ENCODE measurements at places on chromosomes 5 and 9.
A peak's percentile ranks its signal among the peaks of the same experiment; 100 is the strongest.

DNA sequence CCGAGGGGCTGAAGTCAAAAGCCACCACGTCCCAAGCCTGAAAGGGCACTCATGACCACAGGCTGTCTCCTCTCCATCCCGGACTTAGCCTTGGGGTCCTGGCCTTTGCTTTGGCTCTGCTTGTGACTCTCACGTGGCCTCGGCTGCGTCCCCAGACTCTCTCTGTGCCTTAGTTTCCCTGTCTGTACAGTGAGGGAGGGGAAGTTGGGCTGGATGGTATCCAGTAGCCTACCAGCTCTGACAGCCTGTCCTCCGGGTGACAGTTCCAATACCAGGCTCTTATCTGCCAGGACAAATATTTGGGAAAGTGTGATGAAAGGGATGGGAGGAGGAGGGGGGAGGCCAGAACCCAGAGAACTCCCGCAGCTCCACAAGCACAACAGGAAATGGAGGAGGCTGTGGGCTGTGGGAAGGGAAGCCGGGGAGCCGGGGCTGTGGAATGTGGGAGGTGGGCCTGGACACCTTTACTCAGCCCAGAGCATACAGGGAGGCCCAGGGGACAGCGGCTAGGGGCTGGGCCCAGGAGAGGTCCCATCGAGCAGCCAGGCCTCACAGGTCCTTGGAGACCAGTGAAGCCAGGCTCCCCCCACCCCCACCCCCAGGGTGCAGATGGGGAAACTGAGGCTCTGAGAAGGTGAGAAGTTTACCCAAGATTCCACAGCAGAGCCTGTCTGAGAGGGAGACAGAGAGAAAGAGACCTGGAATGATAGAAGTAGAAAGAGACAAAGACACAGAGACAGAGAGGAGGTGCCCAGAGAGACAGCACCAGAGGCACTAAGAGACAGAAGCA lies 18.3 kb downstream of the PDGFRB start:
- H3K4me1 ChIP-seq = no peaks in the 10 kb centered on the region
- peaks cover 14% of the 10 kb centered on the region for H3K27me3 ChIP-seq
- no peaks in the 10 kb centered on the region for H3K36me3 ChIP-seq
- H3K4me3 ChIP-seq = no peak overlapping the region
- DNase-seq = no peak
- no peak overlapping the region for H3K27ac ChIP-seq

GRCh38 chr5:83927140-83927733 lies 206.6 kb upstream of the HAPLN1 start:
- no peaks in the 10 kb centered on the region for H3K36me3 ChIP-seq
- DNase-seq = peak; percentile 27
- no peaks in the 10 kb centered on the region for H3K27me3 ChIP-seq
- no peak overlapping the region for H3K27ac ChIP-seq
- H3K4me1 ChIP-seq = no peaks in the 10 kb centered on the region

DNA sequence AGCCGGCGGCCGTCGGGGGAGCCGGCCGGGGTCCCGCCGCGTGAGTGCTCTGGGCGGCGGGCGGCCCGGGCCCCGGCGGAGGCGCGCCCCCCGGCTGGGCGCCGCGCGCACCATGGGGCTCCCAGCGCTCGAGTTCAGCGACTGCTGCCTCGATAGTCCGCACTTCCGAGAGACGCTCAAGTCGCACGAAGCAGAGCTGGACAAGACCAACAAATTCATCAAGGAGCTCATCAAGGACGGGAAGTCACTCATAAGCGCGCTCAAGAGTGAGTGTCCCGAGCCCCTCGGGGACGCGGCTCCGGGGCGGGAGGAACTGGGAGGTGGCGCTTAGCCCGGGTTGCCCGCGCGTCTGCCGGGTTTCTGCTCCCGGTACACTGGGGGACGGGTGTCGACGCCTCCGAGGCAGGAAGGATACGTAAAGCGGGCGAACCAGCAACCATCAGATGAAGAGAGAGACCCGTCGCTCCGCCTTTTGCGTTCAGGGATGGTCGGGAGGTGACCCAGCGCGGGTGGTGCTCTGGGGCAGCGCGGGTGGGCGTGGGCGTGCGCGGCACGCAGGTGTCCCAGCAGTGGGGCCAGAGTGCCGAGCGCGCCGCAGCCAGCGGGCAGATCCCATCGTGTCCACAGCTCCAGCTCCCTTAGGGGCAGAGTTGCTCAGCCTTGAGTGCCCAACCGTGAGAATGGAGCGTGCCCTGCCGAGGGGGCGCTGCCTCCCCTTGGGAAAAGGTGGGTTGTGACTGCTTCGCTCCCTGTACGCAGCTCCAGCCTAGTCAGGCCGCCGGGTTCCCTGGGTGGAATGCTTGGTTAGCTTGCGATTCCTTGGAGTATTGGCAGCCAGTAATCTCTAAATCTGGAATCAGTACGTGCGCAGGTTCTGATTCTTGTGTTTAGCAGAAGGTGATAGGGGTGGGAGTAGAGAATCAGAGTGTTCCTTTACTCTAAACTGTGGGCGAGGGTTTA lies 753 bp downstream of the ARHGAP26 start:
- H3K4me1 ChIP-seq = peaks cover 14% of the 10 kb centered on the region
- DNase-seq = peak; percentile 53
- H3K4me3 ChIP-seq = peak overlapping the region; percentile 69
- no peaks in the 10 kb centered on the region for H3K36me3 ChIP-seq
- H3K27me3 ChIP-seq = no peaks in the 10 kb centered on the region
- peak overlapping the region; percentile 45 for H3K27ac ChIP-seq

DNA sequence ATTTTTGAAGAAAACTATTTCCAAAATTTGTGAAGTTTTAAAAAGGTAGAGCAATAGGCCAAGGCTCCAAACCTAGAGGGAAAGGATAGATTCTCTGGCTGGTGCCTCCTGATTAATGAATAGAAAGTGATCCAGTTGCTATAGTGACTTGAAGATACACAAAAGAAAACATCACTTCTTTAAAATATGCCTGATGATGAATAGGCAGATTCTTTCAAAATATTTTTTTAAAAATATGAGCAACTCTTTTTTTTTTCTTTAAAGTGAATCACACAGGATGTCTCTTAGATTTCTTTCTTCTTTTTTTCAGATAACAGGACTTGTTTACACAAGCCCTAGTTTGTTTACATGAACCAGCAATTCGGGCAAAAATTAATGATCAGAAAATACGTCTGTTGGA lies 124.4 kb downstream of the RFK start:
- H3K36me3 ChIP-seq = no peaks in the 10 kb centered on the region
- DNase-seq = no peak
- peaks cover 7% of the 10 kb centered on the region for H3K27me3 ChIP-seq
- no peak overlapping the region for H3K27ac ChIP-seq

- H3K4me3 ChIP-seq = peak overlapping the region; percentile 27
- peaks cover 43% of the 10 kb centered on the region for H3K4me1 ChIP-seq
- H3K27ac ChIP-seq = no peak overlapping the region
- peaks cover 8% of the 10 kb centered on the region for H3K36me3 ChIP-seq
- DNase-seq = no peak
These were observed 12.8 kb downstream of the SLC12A7 start for GRCh38 chr5:1098986-1099597.

GRCh38 chr5:87300744-87301143 lies 33.1 kb downstream of the RASA1 start:
- no peak overlapping the region for H3K27ac ChIP-seq
- no peaks in the 10 kb centered on the region for H3K27me3 ChIP-seq
- H3K4me1 ChIP-seq = peaks cover 7% of the 10 kb centered on the region
- no peak overlapping the region for H3K4me3 ChIP-seq
- H3K36me3 ChIP-seq = no peaks in the 10 kb centered on the region

GRCh38 chr9:134965851-134966250 lies 48.1 kb upstream of the FCN1 start:
- H3K4me1 ChIP-seq = no peaks in the 10 kb centered on the region
- no peaks in the 10 kb centered on the region for H3K36me3 ChIP-seq
- no peak overlapping the region for H3K27ac ChIP-seq
- no peak for DNase-seq

DNA sequence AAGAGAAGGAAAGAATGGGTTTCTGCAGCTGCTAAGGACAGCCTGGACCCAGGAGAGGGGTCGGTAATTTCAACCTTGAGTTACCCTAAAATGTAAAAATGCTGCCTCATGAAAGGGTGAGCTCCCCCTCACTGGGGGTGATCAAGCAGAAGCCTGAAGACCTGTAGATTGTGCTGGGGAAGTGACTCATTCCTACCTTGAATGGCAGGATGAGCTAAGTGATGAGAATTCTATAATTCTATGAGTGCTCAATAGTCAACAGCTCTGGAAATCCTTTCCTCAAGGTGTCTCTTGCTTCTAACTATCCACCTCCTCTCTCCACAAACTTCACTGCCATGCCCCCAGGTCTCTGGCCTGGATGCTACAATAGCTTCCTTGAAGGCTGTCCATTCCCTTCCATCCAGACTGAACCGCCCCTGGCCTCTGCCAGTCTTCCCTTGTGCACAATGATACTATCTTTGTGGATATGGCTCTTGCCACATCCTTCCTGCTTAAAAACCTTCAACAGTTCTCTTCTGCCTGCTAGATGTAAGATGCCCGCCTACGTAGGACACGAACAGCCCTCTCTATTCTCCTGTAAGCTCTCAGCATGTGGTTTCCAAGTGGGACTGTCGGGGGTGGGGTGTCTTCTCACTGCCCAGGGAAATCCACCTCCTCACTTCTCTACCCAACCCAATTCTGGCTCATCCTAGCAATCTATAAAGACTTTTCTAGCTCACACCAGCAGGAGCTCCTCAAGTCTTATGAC lies 50.6 kb downstream of the PTPN3 start:
- peaks cover 19% of the 10 kb centered on the region for H3K27me3 ChIP-seq
- no peak for DNase-seq
- no peaks in the 10 kb centered on the region for H3K36me3 ChIP-seq
- no peaks in the 10 kb centered on the region for H3K4me1 ChIP-seq
- H3K4me3 ChIP-seq = no peak overlapping the region

- peaks cover 8% of the 10 kb centered on the region for H3K36me3 ChIP-seq
- H3K27me3 ChIP-seq = no peaks in the 10 kb centered on the region
- H3K27ac ChIP-seq = no peak overlapping the region
- DNase-seq = no peak
- no peaks in the 10 kb centered on the region for H3K4me1 ChIP-seq
These were observed 74.2 kb downstream of the C9orf152 start for GRCh38 chr9:110133608-110134210.

GRCh38 chr9:111187376-111187775 lies 142.6 kb downstream of the OR2K2 start:
- no peaks in the 10 kb centered on the region for H3K4me1 ChIP-seq
- H3K27me3 ChIP-seq = no peaks in the 10 kb centered on the region
- no peak overlapping the region for H3K4me3 ChIP-seq
- no peak overlapping the region for H3K27ac ChIP-seq

DNA sequence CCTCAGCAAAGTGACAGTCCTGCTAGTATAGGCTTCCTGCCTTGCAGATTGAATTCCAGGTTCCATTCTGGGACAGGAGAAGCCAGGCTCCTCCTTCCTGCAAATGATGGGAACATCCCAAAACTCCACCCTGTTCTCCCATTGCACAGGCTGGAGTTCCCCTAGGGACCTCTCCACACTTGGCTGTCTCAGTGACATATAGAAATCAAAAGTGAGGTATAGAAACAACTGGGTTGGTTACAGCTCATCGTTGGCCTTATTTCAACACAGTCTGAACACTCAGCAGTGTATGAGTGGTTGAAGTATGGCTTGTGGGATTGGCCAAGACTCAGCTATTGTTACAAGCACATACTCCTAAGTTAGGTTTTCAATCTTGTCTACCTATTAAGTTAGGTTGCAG lies 157.8 kb upstream of the FTMT start:
- no peak overlapping the region for H3K4me3 ChIP-seq
- H3K27ac ChIP-seq = no peak overlapping the region
- no peaks in the 10 kb centered on the region for H3K4me1 ChIP-seq
- DNase-seq = no peak
- H3K27me3 ChIP-seq = no peaks in the 10 kb centered on the region

- peaks cover 38% of the 10 kb centered on the region for H3K27me3 ChIP-seq
- no peak overlapping the region for H3K27ac ChIP-seq
- no peaks in the 10 kb centered on the region for H3K36me3 ChIP-seq
- peak overlapping the region; percentile 52 for H3K4me3 ChIP-seq
- DNase-seq = no peak
These were observed 462 bp upstream of the MCC start for GRCh38 chr5:113488645-113489184.

- H3K36me3 ChIP-seq = peaks cover 82% of the 10 kb centered on the region
- no peaks in the 10 kb centered on the region for H3K27me3 ChIP-seq
These were observed 12.9 kb downstream of the MTRR start for GRCh38 chr5:7881816-7882215.

DNA sequence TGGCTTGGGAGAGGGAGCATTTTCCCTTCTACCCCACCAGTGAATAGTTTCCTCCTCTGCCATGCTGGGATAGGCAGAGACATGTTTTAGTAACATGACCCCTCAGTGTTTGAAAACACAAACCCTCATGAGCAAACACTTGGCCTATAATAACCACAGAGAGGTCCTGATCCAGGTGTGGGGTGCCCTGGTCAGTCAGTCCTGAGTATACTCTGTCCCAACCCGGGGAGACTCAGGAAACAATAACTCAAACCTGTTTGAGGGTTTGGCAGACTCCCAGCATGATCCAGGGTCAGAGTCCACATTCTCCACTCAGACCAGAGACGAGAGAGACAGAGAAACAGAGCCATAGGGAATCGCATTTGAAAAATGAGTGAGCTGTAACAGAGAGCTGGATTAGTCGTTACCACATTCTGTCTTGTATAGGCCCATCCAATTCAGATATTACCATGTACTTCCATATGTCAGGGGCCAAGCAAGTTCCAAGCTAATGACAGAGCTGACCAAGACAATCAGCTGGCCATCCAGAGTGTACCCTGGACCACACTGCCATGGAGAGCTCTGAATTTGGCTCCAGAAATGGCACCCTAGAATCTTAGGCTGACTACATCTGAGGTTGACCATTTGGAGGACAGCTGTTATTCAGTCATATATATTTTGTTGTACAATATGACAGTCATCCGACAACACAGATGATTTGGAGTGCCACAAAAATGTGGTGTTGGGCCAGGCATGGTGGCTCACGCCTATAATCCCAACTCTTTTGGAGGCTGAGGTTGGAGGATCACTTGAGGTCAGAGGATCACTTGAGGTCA lies 4.2 kb upstream of the CA9 start:
- H3K4me1 ChIP-seq = peaks cover 15% of the 10 kb centered on the region
- DNase-seq = no peak
- peaks cover 9% of the 10 kb centered on the region for H3K27me3 ChIP-seq
- H3K4me3 ChIP-seq = no peak overlapping the region
- H3K36me3 ChIP-seq = no peaks in the 10 kb centered on the region
- no peak overlapping the region for H3K27ac ChIP-seq

- peaks cover 2% of the 10 kb centered on the region for H3K27me3 ChIP-seq
- H3K36me3 ChIP-seq = no peaks in the 10 kb centered on the region
- H3K4me1 ChIP-seq = no peaks in the 10 kb centered on the region
These were observed 11.8 kb upstream of the NDUFB6 start for GRCh38 chr9:32584784-32585183.

GRCh38 chr5:77065256-77065655 lies 21.8 kb downstream of the ZBED3 start:
- no peaks in the 10 kb centered on the region for H3K27me3 ChIP-seq
- DNase-seq = no peak
- H3K27ac ChIP-seq = no peak overlapping the region
- peaks cover 35% of the 10 kb centered on the region for H3K36me3 ChIP-seq
- no peak overlapping the region for H3K4me3 ChIP-seq

GRCh38 chr5:165504674-165505073 lies 1999.3 kb downstream of the MAT2B start:
- no peaks in the 10 kb centered on the region for H3K36me3 ChIP-seq
- no peaks in the 10 kb centered on the region for H3K4me1 ChIP-seq

- H3K4me3 ChIP-seq = no peak overlapping the region
- H3K4me1 ChIP-seq = no peaks in the 10 kb centered on the region
- no peak overlapping the region for H3K27ac ChIP-seq
- no peaks in the 10 kb centered on the region for H3K27me3 ChIP-seq
- no peaks in the 10 kb centered on the region for H3K36me3 ChIP-seq
These were observed 282.3 kb upstream of the TUT7 start for GRCh38 chr9:86636519-86636918.

Measured in T-cell (primary cell).